Activated naive CD4-positive, alpha-beta T cell (primary cell): ENCODE measurements at places on chromosomes 12 and 14.

GRCh38 chr14:102984336-102985102 lies 62.1 kb downstream of the AMN start:
- DNase-seq = no peak

DNA sequence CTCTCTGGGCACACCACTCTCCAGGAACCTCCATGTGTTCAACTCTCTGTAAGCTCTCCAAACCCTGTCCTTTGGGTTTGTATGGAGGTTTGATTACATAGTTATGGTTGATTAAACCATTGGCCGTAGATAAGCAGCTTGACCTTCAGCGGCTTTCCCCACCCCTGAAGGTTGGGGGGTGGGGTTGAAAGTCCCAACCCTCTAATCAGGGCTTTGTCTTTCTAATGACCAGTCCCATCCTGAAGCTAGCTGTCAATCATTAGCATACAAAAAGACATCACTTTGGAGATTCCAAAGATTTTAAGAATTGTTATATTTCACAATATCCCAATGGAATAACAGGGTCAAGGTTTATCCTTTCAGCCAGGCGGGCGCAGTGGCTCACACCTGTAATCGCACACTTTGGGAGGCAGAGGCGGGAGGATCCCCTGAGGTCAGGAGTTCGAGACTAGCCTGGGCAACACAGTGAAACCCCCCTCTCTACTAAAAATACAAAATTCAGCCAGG lies 8.4 kb downstream of the FAM186A start:
- no peak for DNase-seq

DNA sequence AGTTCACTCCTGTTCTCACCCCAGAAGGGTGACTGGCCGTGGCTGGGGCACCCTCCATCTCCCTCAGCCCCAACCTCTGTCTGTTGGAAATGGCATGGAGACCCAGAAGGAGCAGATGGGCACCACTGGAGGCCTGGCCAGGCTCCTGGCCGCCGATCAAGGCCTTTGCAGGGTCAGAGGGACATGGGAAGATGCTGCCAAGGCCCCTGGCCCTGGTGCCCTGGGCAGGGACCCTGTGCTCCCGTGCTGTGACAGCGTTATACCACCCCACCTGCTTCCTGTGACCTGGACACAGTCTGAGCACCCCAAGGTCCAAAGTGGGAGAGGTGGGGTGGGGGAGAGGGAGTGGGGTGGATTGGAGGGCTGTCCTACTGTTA lies 3.5 kb downstream of the INF2 start:
- no peak for DNase-seq

DNA sequence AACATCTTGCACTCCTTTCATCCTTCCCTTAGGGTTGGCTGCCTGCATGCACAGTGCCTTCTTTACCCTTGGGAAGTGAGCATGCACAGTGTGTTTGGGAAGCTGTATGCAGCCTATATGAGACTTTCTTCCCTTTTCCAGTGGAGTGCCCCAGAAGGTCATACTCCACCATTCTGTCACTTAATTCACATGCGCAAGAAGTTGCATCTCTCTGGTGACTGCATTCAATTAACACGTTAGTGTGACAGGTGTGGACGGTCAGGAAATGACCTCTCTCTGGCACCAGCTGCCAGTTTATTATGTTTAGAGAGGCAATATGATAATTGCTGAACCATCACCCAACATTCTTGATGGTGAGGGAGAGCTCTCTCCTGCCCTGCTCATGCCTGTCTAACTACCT lies 770.0 kb downstream of the FLRT2 start:
- no peak for DNase-seq

DNA sequence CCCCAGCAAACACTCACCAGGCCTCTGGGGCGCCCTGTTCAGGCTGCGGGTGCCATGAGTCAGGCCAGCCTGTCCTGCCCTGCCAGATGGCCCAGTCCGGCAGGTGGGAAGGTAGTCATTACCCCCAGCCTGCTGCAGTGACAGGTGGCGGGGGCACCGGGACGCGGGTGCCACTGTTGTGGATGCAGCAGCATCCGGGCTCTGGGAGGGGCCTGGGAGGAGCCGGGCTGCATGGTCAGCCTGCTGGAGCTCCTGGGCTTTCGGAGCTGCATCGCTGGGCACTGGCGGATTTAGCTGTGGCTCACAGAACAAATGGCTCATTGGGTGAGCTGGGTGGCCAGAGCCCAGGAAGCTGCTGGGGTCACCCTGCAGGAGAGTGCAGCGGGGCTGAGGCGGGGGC lies 13.5 kb downstream of the CEP170B start:
- DNase-seq = no peak

DNA sequence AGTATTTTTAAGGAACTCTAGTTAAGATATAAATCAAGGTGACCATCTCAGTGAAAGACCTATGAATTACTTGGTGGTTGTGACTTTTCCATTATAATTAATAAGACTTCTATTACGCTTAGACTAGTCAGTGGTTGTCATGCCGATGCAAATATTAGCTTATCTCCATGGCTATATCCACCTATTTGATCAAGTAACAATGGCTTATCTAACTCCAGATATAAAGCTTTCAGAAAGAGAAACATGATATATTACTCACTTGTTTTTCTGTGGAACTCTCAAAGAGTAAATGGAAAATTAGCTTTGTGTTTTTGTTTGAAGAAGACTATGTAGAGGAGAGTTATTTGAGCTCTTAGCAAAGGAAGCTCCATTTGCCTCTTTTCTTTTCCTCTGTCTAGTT lies 323.8 kb upstream of the DCN start:
- no peak for DNase-seq

GRCh38 chr12:85016413-85016812 lies 19.7 kb downstream of the TSPAN19 start:
- no peak for DNase-seq
